ENCODE measurements at places on chromosomes 4 and X.

- DNase-seq: no peak
Observed at GRCh38 chrX:85591536-85591935, 212.1 kb upstream of the POF1B start.

DNA sequence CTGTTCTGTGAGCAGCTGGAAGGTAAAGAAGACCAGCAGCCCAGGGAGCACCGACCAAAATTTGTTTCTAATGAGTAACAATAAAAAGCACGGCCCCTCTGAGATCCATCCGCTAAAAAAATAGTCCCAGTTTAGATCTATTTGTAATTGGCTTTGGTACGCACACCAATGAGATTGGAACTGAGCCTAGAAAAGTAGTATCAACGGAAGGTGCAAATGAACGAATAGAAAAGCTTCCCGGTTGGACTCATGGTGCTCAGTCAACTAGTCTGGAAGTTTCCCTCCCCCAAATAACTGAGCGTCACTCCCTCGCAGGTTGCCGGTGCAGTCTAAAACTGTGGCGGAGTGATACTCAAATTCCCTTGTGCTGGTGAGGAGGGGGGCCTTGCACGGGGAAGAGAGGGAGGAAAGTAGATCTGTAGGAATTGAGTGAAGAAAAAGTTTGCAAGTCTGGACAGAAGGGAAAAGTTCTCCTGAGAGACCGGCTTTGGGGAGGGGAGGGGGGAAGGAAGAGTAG is at the start of gene COL4A5:
Gene COL4A5 (plus strand): TSS at position 413 of the 517 bp plus-strand sequence. CDS start 288 bp downstream, outside the sequence.
- DNase-seq: peak; percentile 74

- DNase-seq: no peak
Observed at GRCh38 chr4:158530898-158531297, 9.2 kb downstream of the RXFP1 start.

DNA sequence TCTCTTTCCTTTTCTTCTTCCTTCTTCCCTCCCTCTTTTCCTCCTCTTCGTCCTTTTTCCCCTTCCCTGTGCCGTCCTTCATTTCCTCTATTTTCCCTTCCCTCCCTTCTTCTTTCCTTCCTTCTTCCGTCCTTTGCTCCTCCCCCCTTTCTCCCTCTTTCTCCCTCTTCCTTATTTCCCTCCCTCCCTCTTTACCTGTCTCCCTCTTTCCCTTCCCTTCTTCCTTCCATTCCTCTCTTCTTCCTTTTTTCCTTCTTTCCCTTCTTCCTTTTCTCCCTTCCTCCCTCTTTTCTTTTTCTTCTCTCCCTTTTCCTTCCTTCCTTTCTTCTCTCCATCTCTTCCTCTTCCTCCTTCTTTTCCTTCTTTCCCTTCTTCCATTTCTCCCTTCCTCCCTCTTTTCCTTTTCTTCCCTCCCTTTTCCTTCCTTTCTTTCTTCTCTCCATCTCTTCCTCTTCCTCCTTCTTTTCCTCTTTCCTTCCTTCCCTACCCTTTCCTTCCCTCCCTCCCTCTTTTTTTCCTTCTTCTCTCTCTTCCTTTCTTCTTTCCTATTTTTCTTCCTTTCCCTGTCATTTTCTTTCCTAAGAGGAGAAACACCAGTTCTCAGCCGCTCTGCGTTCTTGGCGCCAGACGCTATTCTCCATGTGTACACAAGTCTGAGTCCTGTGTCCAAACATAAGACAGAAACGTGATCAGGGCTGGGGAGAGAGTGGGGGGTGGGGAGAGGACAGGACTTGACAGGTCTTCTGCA is 597.1 kb downstream of the MID1IP1 start:
- DNase-seq: no peak

GRCh38 chr4:38605753-38606586 is 58.0 kb upstream of the KLF3 start:
- DNase-seq: no peak
